T-helper 2 cell treated with Interferon-gamma antibody and Interleukin-4, amounts not matched to agents 100 ng/mL and 5 ng/mL, for 36 hours (primary cell): ENCODE measurements at places on chromosomes 1 and 21. TPM values are rescaled to one million over a fixed set of nuclear protein-coding genes. Genes with fewer than 3 reads are reported as not detected.

The MXRA8 gene
- total RNA-seq, result 0.11 TPM in 2 replicates

The SPRR3 gene
- not detected in 2 replicates for total RNA-seq

The CHI3L2 gene
- 8.0 and 9.1 TPM in 2 replicates for total RNA-seq

The CADM3 gene
- total RNA-seq, result not detected in 2 replicates

The IL22RA1 gene
- not detected in 2 replicates for total RNA-seq

The PCAT6 gene
- total RNA-seq, result not detected in 2 replicates

The UTS2 gene
- total RNA-seq, result not detected in 2 replicates

The OR2L8 gene
- 0.30 TPM in 1 of 2 replicates, not detected in the other for total RNA-seq

The RNU1-4 gene
- 2,343 and 2,397 TPM in 2 replicates for total RNA-seq

The GJA9 gene
- total RNA-seq, result not detected in 2 replicates

The PRKAA2 gene
- total RNA-seq, result not detected in 2 replicates

The OR2M3 gene
- not detected in 2 replicates for total RNA-seq

The IFNLR1 gene
- total RNA-seq, result 2.5 and 2.7 TPM in 2 replicates

The NTMT2 gene
- total RNA-seq, result not detected in 2 replicates

The KRTAP20-3 gene
- not detected in 2 replicates for total RNA-seq

The SPATA21 gene
- 0.11 TPM in 1 of 2 replicates, not detected in the other for total RNA-seq

The SLC5A9 gene
- not detected in 2 replicates for total RNA-seq

The LDLRAD2 gene
- 0.05 TPM in 1 of 2 replicates, not detected in the other for total RNA-seq

The TOMM20 gene
- 70.6 and 78.6 TPM in 2 replicates for total RNA-seq

The OVAAL gene
- not detected in 2 replicates for total RNA-seq

The GBP7 gene
- not detected in 2 replicates for total RNA-seq

The LCE1B gene
- total RNA-seq, result not detected in 2 replicates

The SLAMF7 gene
- 6.8 and 8.0 TPM in 2 replicates for total RNA-seq

The SPRR2F gene
- total RNA-seq, result not detected in 2 replicates

The RBP7 gene
- not detected in 2 replicates for total RNA-seq

The ERG gene
- 0.05 TPM in 1 of 2 replicates, not detected in the other for total RNA-seq

The RGL1 gene
- 2.7 and 3.1 TPM in 2 replicates for total RNA-seq

The ANGPTL3 gene
- total RNA-seq, result not detected in 2 replicates

The LINGO4 gene
- not detected in 2 replicates for total RNA-seq

The CFHR2 gene
- not detected in 2 replicates for total RNA-seq

The CNKSR1 gene
- 5.9 and 7.2 TPM in 2 replicates for total RNA-seq

The AMY1B gene
- not detected in 2 replicates for total RNA-seq

The EPHA8 gene
- total RNA-seq, result not detected in 2 replicates

The SLC9C2 gene
- total RNA-seq, result not detected in 2 replicates

The NUDT4B gene
- 0.36 and 1.4 TPM in 2 replicates for total RNA-seq

The ARID4B gene
- 40.8 and 44.0 TPM in 2 replicates for total RNA-seq

The LYPD8 gene
- not detected in 2 replicates for total RNA-seq

The IL10RB gene
- total RNA-seq, result 36.5 and 39.4 TPM in 2 replicates

The LYPLAL1 gene
- total RNA-seq, result 15.8 and 19.4 TPM in 2 replicates

The S100A7A gene
- total RNA-seq, result not detected in 2 replicates

The TRIM17 gene
- 2.5 TPM in 2 replicates for total RNA-seq

The OR2T29 gene
- total RNA-seq, result not detected in 2 replicates

The TMPRSS3 gene
- 3.9 and 5.3 TPM in 2 replicates for total RNA-seq

The LRRC39 gene
- 0.39 and 0.64 TPM in 2 replicates for total RNA-seq

The OLIG2 gene
- not detected in 2 replicates for total RNA-seq

The FCRL1 gene
- total RNA-seq, result 0.09 TPM in 1 of 2 replicates, not detected in the other

The SELL gene
- total RNA-seq, result 517 and 529 TPM in 2 replicates

The RHCE gene
- total RNA-seq, result 0.41 TPM in 1 of 2 replicates, not detected in the other

The TESK2 gene
- total RNA-seq, result 1.7 and 2.0 TPM in 2 replicates

The OR14K1 gene
- not detected in 2 replicates for total RNA-seq

The ESPN gene
- 1.1 and 1.8 TPM in 2 replicates for total RNA-seq

The AMIGO1 gene
- 1.6 and 1.9 TPM in 2 replicates for total RNA-seq
